Immature natural killer cell (primary cell): ENCODE measurements at places on chromosomes 5 and 9. TPM values are rescaled to one million over a fixed set of nuclear protein-coding genes. Genes with fewer than 3 reads are reported as not detected.

The PCDHGB5 gene
- polyA plus RNA-seq: 2.1 TPM

The DNLZ gene
- polyA plus RNA-seq: 61.8 TPM

The GARNL3 gene
- polyA plus RNA-seq: 0.44 TPM

The FRMPD1 gene
- polyA plus RNA-seq: not detected

The SLC25A46 gene
- polyA plus RNA-seq: 52.2 TPM

The TNFSF8 gene
- polyA plus RNA-seq: 3.1 TPM

The OTP gene
- not detected for polyA plus RNA-seq

The GLRX gene
- 295 TPM for polyA plus RNA-seq

The CTXN3 gene
- polyA plus RNA-seq: not detected

The APC gene
- polyA plus RNA-seq: 36.5 TPM

DNA sequence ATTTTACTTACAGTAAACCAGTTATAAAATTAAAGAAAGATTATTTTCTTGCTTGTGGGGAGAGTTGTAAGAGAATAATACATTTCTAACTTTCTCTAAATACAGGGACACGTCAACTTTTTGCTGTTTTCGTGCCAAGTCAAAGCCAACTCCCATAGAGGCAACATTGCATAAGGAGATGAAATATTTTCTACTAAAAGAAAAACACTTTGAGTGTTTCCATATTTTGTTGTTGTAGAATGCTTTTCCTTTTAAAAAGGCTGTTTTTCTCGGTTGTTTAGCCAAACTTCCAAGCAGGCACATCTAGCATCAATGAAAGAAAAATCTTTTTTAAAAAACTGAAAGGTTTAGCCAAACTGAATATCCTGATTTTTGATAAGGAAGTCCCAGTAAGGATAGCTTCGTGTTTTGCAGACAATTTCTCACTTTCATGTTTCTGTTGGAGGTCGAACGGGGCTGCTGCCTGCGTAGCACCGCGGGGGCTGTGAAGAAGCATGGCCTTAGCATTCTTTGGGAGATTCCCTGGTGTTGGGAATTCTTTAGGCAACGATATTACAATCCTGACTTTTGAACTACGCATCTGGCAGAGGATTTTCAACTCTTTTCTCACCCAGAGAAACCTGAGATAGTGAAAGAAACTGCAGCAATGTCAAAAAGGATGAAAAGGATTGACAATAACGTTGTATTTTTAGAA is 108.1 kb upstream of the FBXL7 start:
- H3K27me3 ChIP-seq: peaks cover under 1% of the 10 kb centered on the region
- DNase-seq: no peak
- H3K4me1 ChIP-seq: no peaks in the 10 kb centered on the region

DNA sequence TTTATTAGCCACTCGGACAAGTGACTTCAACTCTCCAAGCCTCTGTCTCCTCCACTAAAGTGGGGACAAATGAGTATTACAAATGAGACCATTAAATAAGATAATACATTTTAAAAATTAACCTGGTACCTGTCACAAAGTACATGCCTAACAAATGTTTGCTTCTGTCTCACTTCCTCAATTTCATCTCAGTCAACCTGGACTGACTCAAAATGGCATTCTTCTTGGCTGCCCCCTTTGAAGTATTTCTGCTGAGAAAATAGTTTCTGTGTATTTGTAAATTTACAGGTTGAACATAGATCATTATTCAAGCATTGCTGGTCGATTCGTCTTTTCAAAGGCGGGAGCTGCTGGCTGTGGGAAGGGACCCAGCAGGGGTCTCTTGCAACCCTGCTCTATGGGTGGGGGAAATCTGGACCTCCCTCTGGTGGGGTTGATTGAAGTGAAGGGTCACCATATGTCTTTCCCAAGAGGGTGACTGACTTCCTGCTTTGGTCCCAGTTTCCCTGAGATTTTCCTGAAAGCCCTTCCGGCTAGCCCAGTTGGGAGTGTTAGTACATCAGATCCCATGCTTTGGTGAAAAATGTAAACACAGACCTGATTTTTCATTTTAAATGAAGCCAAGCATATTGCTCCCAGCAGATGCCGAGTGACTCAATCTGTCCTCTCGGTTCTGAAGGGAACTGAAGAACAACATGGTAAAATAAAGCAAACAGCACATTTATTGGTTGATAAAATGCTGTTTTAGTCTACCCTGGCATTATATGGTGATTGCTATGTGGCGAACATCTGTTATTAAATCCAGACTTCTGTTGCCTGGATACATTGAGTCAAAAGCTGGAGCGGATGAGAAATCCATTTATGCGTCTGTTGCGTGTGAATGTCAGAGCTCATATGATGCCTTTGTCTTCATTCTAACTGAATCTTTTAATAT is 73.0 kb downstream of the KCNIP1 start:
- peaks cover 7% of the 10 kb centered on the region for H3K27me3 ChIP-seq
- H3K36me3 ChIP-seq: no peaks in the 10 kb centered on the region
- H3K4me3 ChIP-seq: no peak overlapping the region
- H3K4me1 ChIP-seq: no peaks in the 10 kb centered on the region

DNA sequence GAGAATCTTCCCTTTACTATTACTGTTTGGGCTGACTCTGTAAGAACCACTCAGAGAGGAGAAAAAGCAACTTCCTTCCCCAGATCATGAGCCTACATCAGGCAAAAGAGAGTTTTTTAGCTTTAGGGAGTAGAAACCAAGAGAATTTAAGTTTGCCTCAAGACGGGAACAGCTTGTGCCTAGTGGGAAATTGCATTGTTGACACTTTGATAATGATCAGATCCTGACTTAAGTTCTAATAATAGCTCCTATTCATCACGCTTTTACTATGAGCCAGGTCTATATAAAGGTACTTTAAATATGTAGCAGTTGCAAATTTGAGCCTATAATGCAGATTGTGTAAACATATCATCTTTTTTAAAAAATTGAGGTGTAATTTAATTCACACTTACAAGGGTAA is 298.2 kb downstream of the MAN2A1 start:
- H3K4me1 ChIP-seq: no peaks in the 10 kb centered on the region
- no peaks in the 10 kb centered on the region for H3K36me3 ChIP-seq
- no peak overlapping the region for H3K4me3 ChIP-seq
- no peaks in the 10 kb centered on the region for H3K27me3 ChIP-seq

GRCh38 chr5:98940581-98940980 is 11.8 kb upstream of the CHD1 start:
- H3K27me3 ChIP-seq: no peaks in the 10 kb centered on the region
- H3K4me1 ChIP-seq: peaks cover 2% of the 10 kb centered on the region
- DNase-seq: no peak
- H3K27ac ChIP-seq: no peak overlapping the region
- H3K36me3 ChIP-seq: no peaks in the 10 kb centered on the region
- H3K4me3 ChIP-seq: no peak overlapping the region

DNA sequence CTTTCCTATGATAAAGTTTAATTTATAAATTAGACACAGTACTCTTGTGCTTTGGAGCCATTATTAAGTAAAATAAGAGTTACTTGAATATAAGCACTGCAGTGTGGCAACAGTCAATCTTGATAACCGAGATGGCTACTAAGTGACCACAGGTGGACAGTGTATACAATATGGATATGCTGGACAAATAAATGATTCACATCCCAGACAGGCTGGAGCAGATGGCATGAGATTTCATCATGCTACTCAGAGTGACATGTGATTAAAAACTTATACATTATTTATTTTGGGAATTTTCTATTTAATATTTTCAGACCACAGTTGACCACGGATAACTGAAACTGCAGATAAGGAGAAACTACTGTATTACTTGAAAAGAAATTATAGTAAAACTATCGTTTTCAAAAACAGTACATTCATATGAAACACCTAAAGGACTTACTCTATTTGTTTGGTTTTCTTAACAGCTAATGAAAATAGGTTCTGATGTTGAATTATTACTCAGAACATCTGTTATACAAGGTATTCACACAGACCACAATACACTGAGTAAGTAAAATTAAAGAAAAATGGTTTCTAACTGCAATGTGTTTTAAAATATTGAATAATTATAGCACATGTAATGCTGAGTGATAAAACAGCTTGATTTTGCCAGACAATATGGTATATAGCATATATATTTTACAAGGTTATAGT is 16.0 kb downstream of the LYRM7 start:
- no peaks in the 10 kb centered on the region for H3K4me1 ChIP-seq
- no peak for DNase-seq
- no peak overlapping the region for H3K27ac ChIP-seq
- H3K4me3 ChIP-seq: no peak overlapping the region
- no peaks in the 10 kb centered on the region for H3K27me3 ChIP-seq

GRCh38 chr5:148214665-148215185 is 11.9 kb downstream of the SPINK6 start:
- no peak overlapping the region for H3K27ac ChIP-seq
- H3K4me1 ChIP-seq: no peaks in the 10 kb centered on the region
- DNase-seq: no peak
- H3K36me3 ChIP-seq: no peaks in the 10 kb centered on the region

DNA sequence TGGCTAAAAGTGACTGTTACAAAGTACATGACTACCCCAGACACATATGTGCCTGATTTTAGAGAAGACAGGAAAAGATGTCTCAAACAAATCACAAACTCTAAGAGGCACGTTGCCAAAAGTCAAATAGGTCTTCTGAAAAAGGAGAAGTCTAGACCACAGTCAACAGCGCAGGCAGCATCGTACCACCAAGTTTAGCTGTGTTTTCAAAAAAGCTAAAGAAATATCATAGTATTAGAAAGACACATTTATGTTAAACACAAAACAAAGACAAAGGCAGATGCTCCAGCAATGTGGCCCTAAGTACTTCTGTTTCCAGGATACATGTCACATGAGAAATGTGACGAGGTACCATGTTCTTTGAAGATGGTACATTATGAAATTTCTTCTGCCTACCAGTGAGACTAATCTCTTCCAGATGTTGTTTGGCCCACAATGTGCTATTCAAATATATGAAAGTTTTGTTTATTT is 43.5 kb downstream of the LPAR1 start:
- H3K27me3 ChIP-seq: no peaks in the 10 kb centered on the region
- H3K4me1 ChIP-seq: no peaks in the 10 kb centered on the region
